Stimulated activated CD4-positive, alpha-beta T cell treated with anti-CD3 and anti-CD28 coated beads, Interleukin-2, amount 100 ng/mL, for 48 hours (primary cell): ENCODE measurements at places on chromosomes 16 and 17.
A peak's percentile ranks its signal among the peaks of the same experiment; 100 is the strongest.

DNA sequence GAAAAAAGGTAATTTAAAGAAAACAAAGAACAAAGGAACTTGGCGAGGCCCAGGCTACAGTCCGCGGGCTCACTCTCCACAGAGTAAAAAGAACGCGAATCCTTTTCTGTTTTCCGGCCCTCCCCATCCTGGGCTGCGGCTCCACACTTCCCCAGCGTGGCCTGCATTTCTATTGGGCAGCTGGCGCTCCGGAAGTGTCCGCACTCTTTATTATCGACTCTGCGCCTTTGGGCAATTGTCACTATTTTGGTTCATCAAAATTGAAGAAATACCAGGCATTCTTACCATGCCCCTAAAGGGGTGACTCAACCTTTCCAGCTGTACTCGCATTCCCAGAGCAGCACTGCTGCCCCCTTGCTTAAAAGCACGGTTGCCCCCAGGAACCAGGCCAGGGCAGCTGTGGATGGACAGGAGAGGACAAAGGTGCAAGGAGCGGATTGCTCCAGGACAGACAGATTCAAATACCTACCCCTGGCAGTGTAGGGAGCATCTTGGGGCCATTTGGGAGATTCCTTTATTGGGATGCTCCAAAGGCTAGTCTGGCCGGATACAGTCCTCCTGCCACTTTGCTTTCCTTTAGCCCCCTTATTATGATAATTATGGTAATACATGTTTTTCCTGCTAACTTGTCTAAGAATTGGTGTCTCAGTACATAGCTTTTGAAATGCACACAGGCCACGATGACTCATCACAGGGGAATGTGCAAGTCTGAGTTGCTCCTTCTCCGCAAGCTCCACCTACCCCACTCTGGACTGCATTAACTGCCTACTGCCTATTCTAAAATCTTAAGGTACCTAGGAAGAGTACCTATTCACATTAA lies 985 bp upstream of the SLFN12 start:
- DNase-seq = peak; percentile 58

DNA sequence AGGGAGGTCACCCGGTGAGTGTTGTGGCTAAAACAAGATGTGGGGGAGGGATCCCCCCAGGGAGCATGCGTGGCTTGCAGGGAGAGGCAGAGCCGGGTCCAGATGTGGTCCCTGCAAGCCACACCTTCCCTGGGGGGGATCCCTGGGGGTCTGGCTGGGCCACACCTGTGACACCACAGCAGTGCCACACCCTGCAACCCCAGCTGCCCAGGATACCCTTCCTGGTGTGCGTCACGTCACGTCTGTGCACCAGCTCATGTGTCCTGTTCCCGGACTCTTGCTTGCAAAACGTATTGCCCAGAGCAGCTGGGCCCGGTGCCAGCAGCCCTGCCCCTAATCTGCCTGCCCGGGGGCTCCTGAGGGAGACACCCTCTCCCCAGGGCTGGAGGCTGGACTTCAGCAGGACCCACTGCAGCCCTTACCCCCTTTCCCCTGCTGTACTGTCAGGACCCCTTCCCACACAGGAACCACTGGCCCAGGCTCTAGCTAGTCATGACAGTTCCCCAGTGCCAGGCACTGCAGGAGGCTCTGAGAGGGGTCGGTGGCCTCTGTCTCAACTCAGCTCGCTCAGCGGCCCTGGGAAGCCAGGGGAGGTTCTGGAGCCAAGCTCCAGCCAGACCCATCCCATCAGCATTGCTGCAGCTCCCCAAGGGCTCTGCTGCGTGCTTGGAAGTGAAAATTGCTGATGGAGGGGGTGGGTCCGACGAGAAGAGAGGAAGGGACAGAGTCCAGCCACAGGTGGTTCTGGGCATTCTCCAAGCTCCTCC lies 25.8 kb upstream of the ACSF3 start:
- DNase-seq = no peak

GRCh38 chr17:62164747-62165722 lies 100.0 kb upstream of the MED13 start:
- no peak for DNase-seq

DNA sequence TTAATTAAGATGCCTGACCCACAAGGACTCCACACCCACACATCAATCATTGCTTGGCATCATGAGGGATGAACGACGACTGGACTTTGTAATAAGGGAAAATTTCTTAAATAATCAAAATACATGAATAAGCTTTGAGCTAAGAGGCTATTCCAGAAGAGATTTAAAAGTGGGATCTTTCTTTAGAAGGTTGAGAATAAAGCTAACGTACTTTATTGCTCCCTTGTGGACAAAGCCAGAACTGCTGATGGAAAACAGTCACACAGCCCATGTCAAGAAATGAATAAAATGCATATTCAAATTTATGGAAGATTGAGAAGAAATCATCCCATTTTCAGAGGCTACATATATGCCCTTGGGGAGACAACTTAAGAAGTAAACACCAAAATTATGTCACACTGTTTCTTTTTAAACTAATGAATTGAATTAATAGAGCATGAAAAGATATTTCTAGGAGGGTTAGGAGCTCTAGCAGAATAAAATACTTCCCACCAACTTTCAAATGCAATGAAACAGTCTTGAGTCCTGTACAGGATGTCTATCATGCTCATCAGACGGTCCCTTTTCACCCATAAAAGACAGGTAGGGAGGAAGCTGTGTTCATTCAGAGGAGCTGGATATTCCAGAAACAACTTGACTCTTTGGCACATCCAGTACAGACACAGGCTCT lies 60.2 kb upstream of the PHOSPHO1 start:
- DNase-seq = peak; percentile 7

DNA sequence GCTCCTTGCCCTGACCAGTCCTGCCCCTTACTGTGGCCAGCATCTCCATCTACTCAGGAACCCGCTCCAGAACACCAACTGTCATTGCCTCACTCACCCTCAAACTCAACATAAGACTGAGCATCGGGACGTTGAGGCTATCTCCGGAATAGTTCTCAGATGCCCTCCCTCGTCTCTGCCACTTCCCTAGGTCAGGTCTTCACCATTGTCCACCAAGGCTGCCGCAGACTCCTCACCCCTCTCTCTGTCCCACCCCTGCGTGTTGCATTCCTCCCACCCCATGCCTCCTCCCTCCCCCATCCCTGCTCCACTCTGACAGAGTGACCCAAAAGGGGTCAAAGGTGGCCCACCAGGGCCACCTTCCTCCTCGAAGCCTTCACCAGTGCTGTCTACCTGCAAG lies 37.2 kb downstream of the C17orf67 start:
- no peak for DNase-seq

- DNase-seq = no peak
These were observed 64.4 kb downstream of the EFCAB5 start for GRCh38 chr17:30005709-30006320.

GRCh38 chr16:48564544-48565444 lies 45.2 kb downstream of the N4BP1 start:
- no peak for DNase-seq

DNA sequence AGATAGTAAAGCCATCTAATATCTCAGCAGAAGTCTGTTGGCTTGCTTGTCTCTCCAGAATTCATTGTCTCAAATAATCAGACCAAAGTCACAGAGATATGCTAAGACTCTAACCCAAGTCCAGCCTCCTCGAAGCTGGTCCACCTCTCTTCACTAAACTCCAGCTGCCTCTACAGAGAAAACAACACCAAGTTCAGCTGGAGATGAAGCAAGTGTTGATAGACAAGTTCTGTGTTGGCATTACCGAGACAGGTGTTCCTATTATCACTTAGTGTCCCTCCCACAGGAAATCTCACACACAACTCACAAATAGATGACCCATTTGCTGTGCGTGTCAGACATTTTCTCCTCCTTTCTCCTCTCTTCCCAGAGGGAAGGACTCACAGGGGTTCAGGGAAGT lies 164.4 kb upstream of the ANKFN1 start:
- DNase-seq = no peak

DNA sequence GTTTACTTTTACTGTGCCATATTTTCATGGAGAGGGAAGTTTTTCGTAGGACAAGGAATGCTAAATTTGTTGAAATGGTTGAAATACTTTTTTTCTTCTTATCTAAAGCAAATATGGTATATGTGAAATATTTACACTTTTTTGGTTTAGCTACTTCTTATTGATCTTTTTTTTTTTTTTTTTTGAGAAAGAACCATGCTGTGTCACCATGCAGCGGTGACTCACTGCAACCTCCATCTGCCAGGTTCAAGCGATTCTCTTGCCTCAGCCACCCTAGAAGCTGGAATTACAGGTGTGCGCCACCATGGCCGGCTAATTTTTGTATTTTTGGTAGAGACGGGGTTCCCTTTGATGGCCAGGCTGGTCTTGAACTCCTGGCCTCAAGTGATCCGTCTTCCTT lies 100.5 kb downstream of the FTO start:
- no peak for DNase-seq

DNA sequence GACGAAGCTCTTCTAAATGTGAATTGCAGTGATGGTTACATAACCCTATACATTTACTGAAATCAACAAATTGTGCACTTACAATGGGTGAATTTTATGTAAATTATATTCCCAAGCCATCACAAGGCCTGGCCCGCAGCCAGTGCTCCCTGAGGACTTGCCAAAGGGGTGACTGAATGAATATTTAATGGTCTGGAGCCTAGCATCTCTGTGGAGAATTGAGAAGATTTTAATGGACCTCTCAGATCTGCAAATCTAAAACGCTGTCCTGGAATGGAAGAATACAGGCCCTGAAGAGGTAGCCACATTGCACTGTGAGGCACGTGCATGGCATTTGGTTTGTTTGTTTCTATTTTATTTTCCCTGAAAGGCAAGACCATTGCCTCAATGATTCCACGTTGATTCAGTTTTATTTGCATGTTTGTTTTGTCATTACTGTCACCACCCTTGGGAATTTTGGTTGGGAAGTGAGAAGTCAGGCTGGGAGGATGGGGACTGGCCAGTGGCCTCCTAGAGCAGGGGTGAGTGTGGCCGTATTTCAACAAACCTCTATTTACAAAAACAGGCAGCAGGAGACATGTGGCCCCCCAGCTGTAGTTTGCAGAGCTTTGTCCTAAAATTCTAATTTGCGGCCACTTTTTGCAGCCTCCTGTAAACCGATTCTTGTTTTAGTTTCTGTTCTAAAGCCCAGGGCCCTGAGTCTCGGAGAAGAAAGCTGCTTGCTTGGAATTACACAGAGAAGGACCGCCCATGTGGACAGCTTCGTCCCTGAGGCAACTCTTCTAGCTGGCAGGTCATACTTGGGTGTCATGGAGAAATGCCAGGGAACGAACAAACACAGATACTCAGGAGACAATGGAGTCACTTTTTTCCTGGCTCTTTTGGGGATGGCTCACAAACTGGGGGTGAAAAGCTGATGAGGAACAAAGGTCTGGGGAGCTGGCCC lies 40.5 kb upstream of the GCSH start:
- DNase-seq = no peak

GRCh38 chr17:37744961-37745800 lies at the start of gene HNF1B:
Gene HNF1B, minus strand, starts transcription at chr17:37745059. Its CDS starts 175 bp downstream, at chr17:37744884.
- DNase-seq = no peak

- no peak for DNase-seq
These were observed 27.6 kb upstream of the CCL1 start for GRCh38 chr17:34390649-34391048.

DNA sequence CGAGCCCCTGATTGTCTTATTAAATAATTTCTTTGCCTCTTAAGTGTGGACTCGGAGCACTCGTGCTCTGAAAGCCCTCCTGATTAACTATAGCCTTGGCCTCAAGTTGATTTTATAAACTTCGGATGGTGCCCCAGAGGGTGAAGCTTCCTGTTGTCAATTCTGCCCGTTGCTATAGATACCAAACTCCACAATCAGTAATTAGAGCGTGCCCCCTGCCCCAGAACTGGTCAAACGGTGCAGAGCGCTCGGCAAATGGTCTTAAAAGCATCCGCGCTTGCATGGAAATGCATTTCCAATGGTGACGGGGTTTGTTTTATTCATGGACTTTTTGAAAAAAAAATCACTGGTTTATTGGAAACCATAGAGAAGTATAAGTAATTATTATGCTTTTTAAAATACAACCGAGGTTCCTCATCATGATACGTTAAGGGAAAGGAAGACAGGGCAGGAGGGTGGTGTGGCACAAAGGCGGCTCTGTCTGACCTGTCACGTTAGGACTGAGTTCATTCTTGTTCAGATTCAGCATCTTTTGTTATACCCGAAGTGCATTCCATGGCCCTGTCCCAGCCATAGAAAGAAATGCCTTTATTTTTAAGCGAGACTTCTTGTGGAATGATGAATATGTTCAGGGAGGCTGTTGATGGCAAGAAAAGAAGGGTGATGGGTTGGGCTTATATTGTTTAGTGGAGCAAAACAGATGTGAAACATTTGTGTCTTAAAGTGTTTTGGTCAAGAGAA lies 476.4 kb downstream of the MAF start:
- DNase-seq = no peak
